ENCODE measurements at places on chromosomes 1 and 21.
A peak's percentile ranks its signal among the peaks of the same experiment; 100 is the strongest.

DNA sequence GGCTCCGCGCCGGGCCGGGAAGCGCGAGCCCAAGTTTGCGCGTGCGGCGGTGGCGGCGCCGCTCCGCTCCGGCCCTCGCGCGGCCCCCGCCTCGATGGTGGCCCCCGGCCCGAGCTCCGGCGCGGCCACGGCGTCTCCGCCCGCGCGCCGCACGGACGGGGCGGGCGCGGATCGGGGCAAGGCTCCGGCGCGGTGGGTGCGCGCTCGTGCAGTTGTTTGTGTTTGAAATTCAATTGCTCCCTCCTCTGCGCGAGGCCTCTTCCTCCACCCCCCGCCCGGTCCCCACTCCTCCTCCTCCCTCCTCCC is at the start of gene HDGF:
HDGF (minus strand) TSS at position 225 of the 306 bp plus-strand sequence. CDS start 246 bp downstream, outside the sequence.
- no peak for DNase-seq

- DNase-seq: no peak
Measured at GRCh38 chr1:190320952-190321351, 156.7 kb downstream of the BRINP3 start.

DNA sequence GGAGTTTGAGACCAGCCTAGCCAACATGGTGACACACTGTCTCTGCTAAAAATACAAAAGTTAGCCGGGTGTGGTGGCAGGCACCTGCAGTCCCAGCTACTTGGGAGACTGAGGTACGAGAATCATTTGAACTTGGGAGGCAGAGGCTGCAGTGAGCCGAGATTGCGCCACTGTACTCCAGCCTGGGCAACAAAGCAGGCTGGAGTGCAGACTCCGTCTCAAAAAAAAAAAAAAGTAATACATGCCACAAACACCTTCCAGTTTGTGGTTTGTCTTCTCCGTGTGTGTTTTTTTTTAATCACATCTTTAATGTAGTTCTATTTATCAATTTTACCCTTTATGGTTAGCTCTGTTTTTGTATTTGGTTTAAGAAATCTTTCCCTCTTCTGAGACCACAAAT is 22.3 kb downstream of the POGZ start:
- no peak for DNase-seq

- DNase-seq: peak; percentile 47
Measured at GRCh38 chr1:17045634-17046333, 8.0 kb downstream of the SDHB start.

- DNase-seq: no peak
Measured at GRCh38 chr1:189769448-189769847, 708.2 kb downstream of the BRINP3 start.

DNA sequence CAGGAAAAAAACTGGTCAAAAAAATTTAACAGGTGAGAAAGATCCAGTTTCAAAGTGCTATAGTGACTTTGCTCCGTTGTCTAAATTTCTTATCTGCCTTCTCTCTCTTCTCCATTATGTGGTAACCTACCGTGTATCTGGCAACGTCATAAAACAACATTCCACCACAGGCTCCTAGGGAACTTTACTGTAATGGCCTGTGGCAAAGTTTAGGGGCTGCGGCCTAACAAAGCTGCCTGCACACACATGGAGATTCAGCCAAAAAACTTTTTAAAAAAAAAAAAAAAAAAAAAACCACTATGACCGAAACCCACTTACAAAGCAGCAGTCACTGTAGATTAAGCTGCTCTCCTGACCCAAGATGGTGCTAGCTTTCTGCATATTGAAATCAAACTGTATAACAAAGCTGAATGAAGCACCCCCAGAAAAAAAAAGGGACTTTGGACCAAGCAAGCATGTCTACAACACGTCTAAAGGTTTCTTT is 202.6 kb downstream of the SLC45A1 start:
- DNase-seq: no peak

DNA sequence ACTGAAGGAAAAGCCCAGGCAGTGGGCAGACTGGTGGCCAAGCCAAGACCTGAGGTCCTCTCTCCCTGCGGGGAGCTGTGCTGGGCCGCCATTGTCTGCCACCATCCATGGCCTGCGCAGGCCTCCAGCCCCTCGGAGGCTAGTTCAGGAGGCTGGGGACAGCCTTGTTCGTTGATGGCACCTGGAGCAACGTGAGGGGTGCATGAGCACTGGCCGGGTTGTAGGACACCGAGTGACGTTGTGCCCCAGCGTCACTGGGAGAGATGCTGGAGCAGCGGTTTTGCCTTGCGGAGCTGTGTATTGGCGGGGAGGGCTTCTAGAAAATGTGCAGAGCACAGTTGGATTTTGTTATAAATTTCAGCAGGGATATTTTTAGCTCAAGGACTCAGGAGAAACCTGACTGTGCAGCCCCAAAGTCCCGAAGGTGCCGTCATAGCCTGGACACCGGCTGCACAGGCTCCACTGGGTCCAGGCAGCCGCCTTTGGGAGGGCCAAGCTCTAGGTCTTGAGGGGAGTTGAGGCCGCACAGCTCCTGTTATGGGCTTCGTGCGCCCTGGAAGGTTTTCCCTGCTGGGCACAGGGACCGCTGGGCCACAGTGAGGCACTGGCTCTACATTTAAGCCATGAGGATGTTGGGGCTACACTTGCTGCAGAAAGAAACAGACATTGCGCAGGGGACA is 48.2 kb upstream of the ADARB1 start:
- no peak for DNase-seq

GRCh38 chr1:57102561-57103326 is 136.9 kb upstream of the C8B start:
- no peak for DNase-seq

GRCh38 chr21:25406887-25407579 is 200.2 kb downstream of the MRPL39 start:
- no peak for DNase-seq

DNA sequence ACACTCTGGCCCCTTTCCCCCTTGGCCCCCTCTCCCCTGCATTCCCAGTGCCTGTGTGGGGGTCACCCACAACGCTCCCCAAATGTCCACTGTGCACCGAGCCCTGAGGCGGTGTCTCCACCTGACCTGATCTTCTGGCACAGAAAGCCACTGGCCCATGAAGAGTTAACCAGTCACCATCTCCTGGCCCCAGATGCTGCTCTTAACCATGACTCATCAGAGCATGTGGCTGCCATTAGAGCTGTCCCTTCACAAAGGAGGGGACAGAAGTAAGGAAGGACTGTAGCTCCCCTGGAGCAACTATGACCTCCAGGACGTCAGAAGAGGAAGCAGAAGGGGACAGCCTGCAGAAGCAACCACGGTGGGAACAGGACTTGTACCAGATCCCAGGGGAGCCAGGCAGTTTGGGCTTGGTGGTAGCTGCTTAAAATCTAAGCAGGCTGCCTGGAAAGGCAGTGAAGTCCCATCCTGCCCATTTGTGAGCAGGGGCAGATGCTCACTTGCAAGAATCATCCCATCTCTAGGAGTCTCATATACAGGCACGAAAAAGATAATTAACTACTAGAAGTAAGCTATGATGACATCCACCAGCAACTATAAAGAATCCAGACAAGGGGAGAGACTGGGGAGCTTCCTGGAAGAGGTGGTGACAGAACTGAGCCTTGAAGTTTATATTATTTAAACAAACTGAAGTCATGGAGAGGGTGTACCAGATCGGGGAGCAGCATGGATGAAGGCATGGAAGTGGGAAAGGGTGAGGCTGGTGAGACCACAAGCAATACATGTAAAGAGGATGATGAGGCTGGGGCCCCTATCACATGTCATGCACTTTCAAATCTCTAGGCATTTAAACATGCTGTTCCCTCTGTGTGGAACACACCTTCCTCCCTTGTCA is 1.1 kb upstream of the TTC39A start:
- no peak for DNase-seq

DNA sequence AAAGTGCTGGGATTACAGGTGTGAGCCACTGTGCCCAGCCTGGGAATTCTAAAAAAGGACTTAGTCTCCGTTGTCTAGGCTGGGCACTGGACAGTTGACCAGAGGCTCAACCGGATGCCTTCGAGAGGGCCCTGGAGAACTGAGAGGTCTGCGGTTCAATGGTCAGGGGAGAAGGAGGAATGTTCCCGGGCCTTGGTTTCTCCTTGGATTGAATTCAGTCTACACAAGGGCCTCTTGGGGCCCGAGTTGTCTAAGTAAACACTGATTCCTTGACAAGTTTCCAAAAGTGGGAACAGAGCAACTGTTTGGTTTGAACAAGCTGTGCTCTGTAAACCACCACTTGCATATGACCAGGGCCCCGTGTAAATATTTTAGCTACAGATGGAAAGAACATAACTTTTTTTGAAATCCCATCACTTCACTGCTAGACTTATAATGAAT is 29.1 kb upstream of the CAPZB start:
- DNase-seq: no peak
